Muscle of leg (tissue), 16 donors: ENCODE measurements at places on chromosomes 5 and 9.

DNA sequence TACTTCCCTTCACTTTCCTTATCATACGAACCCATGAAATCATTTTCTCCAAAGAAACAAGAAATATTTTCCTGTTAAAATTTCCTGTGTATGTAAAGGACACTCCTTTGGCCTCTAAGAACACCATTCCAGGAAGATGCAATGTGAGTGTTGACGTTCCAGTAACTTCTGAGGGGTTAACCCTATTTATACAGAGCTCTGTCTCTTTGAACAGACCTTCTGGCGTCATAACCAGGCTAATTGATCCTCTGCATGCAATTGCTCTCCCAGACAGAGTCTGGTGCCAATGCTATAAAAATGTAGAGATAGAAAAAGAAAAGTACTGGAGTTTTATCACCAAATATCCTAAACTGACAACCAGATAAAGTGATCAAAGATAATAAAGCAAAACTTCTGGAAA is 218.5 kb downstream of the TLE1 start:
- H3K36me3 ChIP-seq: no peaks in the 10 kb centered on the region
- H3K27me3 ChIP-seq: no peaks in the 10 kb centered on the region
- H3K4me3 ChIP-seq: no peak overlapping the region
- DNase-seq: no peak

DNA sequence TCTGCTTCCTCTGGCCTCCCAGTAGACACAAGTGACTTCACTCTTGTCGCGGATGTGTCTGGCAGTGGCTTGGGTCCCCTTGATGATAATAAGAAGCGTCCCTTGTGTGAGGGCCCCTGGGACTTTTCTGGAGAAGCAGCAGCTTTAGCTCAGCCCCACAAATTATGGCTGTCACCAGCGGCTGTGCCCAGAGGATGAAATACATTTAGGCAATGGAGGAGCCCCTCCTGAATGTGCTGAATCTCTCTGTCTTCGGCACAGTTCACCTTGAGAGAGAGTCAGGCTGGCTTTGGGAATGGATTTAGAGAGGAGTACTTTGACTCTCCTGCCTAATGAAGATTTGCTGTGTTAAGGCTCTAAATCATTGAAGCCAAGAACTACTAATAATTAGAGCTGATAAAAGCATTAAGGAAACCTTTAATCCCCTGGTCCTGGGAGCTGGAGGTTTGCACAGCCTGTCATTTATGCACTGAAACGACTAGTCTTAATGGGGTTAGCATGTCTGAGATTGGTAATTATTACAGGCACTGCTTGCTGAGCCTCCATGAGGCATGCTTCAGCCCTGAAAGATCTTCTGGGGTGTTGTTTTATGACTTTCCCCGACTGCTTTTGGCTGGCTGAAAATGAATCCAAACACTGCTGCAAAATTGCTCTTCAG is 127.0 kb downstream of the TENT4A start:
- H3K27me3 ChIP-seq: no peaks in the 10 kb centered on the region
- H3K4me1 ChIP-seq: no peaks in the 10 kb centered on the region
- H3K4me3 ChIP-seq: no peak overlapping the region
- no peaks in the 10 kb centered on the region for H3K36me3 ChIP-seq
- H3K27ac ChIP-seq: no peak overlapping the region

GRCh38 chr5:82813861-82814260 is 263.3 kb downstream of the TMEM167A start:
- no peaks in the 10 kb centered on the region for H3K27me3 ChIP-seq
- DNase-seq: peak; percentile 49
- no peak overlapping the region for H3K4me3 ChIP-seq
- no peaks in the 10 kb centered on the region for H3K36me3 ChIP-seq
- no peak overlapping the region for H3K27ac ChIP-seq
- peaks cover 3% of the 10 kb centered on the region for H3K4me1 ChIP-seq

- no peaks in the 10 kb centered on the region for H3K36me3 ChIP-seq
- no peak overlapping the region for H3K27ac ChIP-seq
- H3K27me3 ChIP-seq: peaks cover 48% of the 10 kb centered on the region
Measured at GRCh38 chr9:132995879-132996278, 17.4 kb downstream of the GFI1B start.
